ENCODE measurements at places on chromosomes 1 and 21. TPM values are rescaled to one million over a fixed set of nuclear protein-coding genes. Genes with fewer than 3 reads are reported as not detected.

The CASQ1 gene
- not detected for total RNA-seq

DNA sequence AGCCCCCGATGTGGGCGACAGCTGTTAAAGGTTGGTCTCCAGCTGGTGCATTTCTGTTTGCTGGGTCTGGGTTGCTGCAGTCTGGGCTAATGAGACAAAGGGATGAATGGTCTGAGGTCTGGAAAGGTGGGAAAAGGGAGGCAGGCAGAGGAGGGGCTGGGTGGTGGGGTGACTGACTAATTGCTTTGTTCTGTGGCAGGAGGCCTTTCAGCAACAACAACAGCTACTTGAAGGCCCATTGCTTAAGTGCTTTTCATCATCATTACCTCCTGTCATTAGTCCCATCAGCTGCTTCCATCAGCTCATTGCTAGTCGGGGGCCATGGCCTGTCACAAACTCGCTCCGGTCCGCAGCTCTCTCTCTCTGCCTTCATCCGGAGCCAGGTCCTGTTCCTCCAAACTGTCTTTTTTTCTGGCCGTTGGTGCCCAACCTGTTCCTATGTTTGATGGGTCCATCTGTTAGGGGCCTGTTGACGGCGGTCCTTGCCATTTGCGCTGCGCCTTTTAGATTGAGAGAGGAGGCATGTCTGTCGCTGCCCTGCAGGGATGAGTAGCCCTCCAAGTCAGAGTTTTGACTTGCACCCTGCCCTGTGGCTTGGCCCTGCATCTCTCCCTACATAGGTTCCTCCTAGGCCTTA is 105.6 kb upstream of the PLXNA2 start:
- H3K27me3 ChIP-seq, result peaks cover 10% of the 10 kb centered on the region
- no peak overlapping the region for H3K4me3 ChIP-seq
- DNase-seq, result no peak

DNA sequence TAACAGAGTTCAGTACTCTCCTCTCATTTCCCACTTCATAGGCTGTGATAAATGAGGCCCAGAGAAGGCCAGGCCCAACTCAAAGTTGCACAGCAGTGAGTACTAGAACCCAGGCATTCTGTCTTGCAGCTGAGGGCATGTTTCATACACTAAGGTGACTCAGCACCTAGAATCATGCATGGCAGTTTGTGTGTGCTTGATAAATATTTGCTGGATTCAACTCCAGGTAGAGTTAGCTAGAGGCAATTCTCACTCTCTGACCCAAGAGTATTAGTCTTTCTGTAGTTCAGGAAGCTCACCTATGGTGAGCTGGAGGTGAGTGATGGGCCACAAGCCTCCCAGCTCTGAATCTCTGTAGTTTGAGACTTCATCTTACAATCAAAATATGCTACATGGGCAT is 10.7 kb downstream of the NKAIN1 start:
- H3K27me3 ChIP-seq, result peaks cover 11% of the 10 kb centered on the region
- H3K36me3 ChIP-seq, result no peaks in the 10 kb centered on the region
- H3K4me3 ChIP-seq, result no peak overlapping the region
- no peaks in the 10 kb centered on the region for H3K4me1 ChIP-seq
- no peak overlapping the region for H3K27ac ChIP-seq
- no peak for DNase-seq

DNA sequence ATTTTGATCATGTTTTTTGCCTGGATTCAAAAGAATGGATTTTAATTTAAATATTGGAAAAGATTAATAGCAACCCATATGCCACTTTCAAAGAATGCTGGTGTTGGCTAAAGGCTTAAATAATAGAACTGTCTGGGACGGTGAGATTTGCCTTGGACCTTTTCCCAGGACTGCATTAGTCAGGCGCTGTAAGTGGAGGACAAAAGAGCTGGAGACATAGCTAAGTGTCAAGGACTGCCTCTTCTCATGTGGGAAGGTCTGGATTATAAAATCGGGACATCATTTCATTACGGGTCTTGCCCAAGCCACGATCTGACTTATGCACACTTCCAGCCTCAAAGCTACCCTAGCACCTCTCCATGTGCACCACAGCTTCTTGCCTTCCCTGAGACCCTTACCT is 458.5 kb upstream of the DEPDC1 start:
- no peak for DNase-seq
- no peak overlapping the region for H3K4me3 ChIP-seq
- no peaks in the 10 kb centered on the region for H3K4me1 ChIP-seq
- H3K27ac ChIP-seq, result no peak overlapping the region
- H3K36me3 ChIP-seq, result no peaks in the 10 kb centered on the region

- peak overlapping the region; percentile 45 for H3K4me3 ChIP-seq
- H3K27ac ChIP-seq, result no peak overlapping the region
- H3K27me3 ChIP-seq, result peaks cover 29% of the 10 kb centered on the region
- DNase-seq, result no peak
Measured at GRCh38 chr1:237492359-237492758, 398.4 kb downstream of the ZP4 start.

The F13B gene
- not detected for total RNA-seq

The DEDD gene
- total RNA-seq, result 40.0 TPM

The GPR161 gene
- 0.13 TPM for total RNA-seq

DNA sequence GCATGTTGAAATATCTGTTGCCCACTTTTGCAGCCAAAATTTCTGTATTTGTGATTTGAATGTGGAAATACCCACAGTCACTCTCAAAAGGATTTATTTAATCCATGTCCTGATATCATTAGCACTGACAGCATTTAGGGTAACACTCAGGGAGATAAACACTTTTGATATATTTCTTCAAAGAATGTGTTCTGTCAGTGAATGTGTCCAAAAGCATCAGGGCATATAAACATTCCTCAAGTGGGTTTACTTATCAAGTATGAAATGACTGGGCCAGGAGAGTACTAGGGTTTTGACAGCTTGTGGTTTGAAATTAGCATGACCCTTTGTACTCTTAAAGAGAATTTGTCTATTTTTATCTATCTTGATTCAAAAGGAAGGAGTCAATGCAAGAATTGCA is 1302.1 kb upstream of the ADGRL2 start:
- H3K27me3 ChIP-seq, result no peaks in the 10 kb centered on the region
- no peaks in the 10 kb centered on the region for H3K36me3 ChIP-seq
- no peak for DNase-seq
- no peaks in the 10 kb centered on the region for H3K4me1 ChIP-seq
- no peak overlapping the region for H3K4me3 ChIP-seq
- H3K27ac ChIP-seq, result no peak overlapping the region

All from T-helper 17 cell (primary cell).